GM23338 (cell line): ENCODE measurements at places on chromosomes 3 and 15. TPM values are rescaled to one million over a fixed set of nuclear protein-coding genes. Genes with fewer than 3 reads are reported as not detected.

ALPK3 gene
- polyA plus RNA-seq: 3.7 and 4.3 TPM in 2 replicates

GRM7 gene
- 0.40 and 0.56 TPM in 2 replicates for polyA plus RNA-seq

C3orf49 gene
- 0.23 TPM in 1 of 2 replicates, not detected in the other for polyA plus RNA-seq

GP5 gene
- polyA plus RNA-seq: 0.15 TPM in 1 of 2 replicates, not detected in the other

DNAH12 gene
- not detected in 2 replicates for polyA plus RNA-seq

EXD1 gene
- polyA plus RNA-seq: not detected in 2 replicates

CCDC13 gene
- 0.27 and 0.42 TPM in 2 replicates for polyA plus RNA-seq

SLC9C1 gene
- 0.66 and 1.8 TPM in 2 replicates for polyA plus RNA-seq

LDHAL6B gene
- not detected in 2 replicates for polyA plus RNA-seq

CCK gene
- 3.1 and 3.3 TPM in 2 replicates for polyA plus RNA-seq

SYNPR gene
- 0.55 and 1.0 TPM in 2 replicates for polyA plus RNA-seq

MOBP gene
- not detected in 2 replicates for polyA plus RNA-seq

CCR3 gene
- not detected in 2 replicates for polyA plus RNA-seq

ACAN gene
- 1.5 and 2.5 TPM in 2 replicates for polyA plus RNA-seq

C3orf22 gene
- not detected in 2 replicates for polyA plus RNA-seq

LEKR1 gene
- not detected in 2 replicates for polyA plus RNA-seq

CLDN18 gene
- 0.19 TPM in 1 of 2 replicates, not detected in the other for polyA plus RNA-seq

MFAP1 gene
- polyA plus RNA-seq: 33.6 and 34.9 TPM in 2 replicates

PP2D1 gene
- polyA plus RNA-seq: 0.40 and 0.42 TPM in 2 replicates

HRG gene
- polyA plus RNA-seq: not detected in 2 replicates

KCNMB3 gene
- 3.3 and 3.8 TPM in 2 replicates for polyA plus RNA-seq

STRIT1 gene
- polyA plus RNA-seq: 1.5 and 1.6 TPM in 2 replicates

SOX14 gene
- 0.39 TPM in 1 of 2 replicates, not detected in the other for polyA plus RNA-seq

AADAC gene
- polyA plus RNA-seq: not detected in 2 replicates

RGMA gene
- 36.5 and 36.6 TPM in 2 replicates for polyA plus RNA-seq

SLC22A13 gene
- polyA plus RNA-seq: 0.13 and 0.26 TPM in 2 replicates

CLDN11 gene
- 5.2 and 6.8 TPM in 2 replicates for polyA plus RNA-seq

DHX36 gene
- 107 and 110 TPM in 2 replicates for polyA plus RNA-seq

MORC1 gene
- not detected in 2 replicates for polyA plus RNA-seq
